HepG2 (cell line): ENCODE measurements at places on chromosomes 7 and 10. TPM values are rescaled to one million over a fixed set of nuclear protein-coding genes. Genes with fewer than 3 reads are reported as not detected.

The ZNF365 gene
- not detected in 2 replicates for polyA plus RNA-seq

DNA sequence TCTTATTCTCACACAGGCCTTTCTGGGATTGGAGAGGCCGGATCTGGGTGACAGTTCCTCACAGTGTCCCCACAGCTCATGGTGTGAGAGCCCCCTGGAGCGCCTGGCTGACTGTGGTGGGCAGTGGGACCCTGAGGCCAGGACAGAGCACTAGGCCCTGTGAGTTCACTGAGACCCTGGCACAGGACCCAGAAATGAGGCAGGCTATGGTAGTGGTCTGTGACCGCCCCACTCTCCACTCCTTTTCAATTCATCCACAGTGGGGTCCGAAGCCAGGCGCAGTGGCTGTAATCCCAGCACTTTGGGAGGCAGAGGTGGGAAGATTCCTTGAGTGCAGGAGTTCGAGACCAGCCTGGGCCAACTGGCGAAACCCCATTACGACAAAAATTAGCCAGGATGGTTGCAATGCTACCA lies 95.9 kb upstream of the TNRC18 start:
- DNase-seq, result no peak

DNA sequence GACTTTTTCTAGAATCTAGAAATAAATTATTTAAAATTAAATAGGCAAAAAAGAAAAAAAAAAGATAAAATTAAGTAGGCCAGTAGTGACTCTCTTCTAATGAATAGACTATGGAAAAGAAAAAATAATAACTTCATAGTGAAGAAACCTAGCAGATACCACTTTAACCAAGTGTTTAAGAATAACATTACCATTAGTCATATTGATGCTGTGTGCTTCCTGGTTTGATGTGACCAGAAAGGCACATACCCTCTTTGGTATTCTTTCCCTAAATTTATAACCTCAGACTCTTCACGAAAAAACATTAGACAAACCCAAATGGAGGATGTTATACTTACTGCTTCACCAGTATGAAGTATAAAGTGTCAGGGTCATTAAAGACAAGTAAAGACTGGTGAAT lies 42.6 kb downstream of the KIF20B start:
- no peak for DNase-seq

The PAX4 gene
- not detected in 2 replicates for polyA plus RNA-seq

GRCh38 chr7:148487912-148488311 lies 102.7 kb upstream of the C7orf33 start:
- no peak for DNase-seq

GRCh38 chr7:85075864-85076263 lies 111.0 kb downstream of the SEMA3D start:
- DNase-seq, result no peak

DNA sequence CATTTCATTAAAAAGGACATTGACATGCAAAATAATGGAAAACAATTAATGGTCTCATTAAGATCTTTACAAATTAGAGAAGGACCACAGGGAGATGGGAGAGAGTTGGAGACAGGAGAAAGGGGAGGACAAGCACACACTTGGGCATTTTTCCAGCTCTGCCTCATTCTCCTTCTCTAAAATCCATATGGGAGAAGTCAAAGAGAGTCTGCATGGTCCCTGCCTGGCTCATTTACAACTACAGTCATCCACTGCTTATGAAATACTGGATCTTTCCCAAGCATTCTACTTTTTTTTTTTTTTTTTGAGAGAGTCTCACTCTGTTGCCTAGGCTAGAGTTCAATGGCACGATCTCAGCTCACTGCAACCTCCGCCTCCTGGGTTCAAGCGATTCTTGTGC lies 518.9 kb upstream of the CELF2 start:
- no peak for DNase-seq

The NEUROG3 gene
- not detected in 2 replicates for polyA plus RNA-seq

- DNase-seq, result no peak
Measured at GRCh38 chr10:132524443-132525285, 12.9 kb upstream of the INPP5A start.

The TSPAN12 gene
- 0.24 and 0.48 TPM in 2 replicates for polyA plus RNA-seq

DNA sequence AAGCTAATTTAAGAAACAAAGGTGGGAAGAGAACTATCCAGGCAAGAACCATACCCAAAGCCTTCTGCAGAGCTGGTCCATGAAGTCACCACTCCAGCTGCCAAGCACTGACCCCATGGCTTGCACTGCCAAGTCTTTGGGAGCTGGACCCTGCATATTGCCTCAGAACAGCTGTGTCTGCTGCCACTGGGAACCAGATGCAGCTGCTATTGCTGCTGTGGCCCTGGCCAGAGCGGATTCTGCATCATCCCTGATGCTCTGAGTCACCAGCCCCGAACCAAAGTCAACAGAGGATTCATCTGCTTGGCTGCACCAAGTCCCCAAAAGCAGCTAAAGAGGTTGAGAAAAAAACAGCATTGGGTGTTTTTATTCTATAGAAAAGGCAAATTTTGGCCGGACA lies 39.2 kb upstream of the GSAP start:
- DNase-seq, result peak; percentile 60

The RARRES2 gene
- 134 and 157 TPM in 2 replicates for polyA plus RNA-seq

DNA sequence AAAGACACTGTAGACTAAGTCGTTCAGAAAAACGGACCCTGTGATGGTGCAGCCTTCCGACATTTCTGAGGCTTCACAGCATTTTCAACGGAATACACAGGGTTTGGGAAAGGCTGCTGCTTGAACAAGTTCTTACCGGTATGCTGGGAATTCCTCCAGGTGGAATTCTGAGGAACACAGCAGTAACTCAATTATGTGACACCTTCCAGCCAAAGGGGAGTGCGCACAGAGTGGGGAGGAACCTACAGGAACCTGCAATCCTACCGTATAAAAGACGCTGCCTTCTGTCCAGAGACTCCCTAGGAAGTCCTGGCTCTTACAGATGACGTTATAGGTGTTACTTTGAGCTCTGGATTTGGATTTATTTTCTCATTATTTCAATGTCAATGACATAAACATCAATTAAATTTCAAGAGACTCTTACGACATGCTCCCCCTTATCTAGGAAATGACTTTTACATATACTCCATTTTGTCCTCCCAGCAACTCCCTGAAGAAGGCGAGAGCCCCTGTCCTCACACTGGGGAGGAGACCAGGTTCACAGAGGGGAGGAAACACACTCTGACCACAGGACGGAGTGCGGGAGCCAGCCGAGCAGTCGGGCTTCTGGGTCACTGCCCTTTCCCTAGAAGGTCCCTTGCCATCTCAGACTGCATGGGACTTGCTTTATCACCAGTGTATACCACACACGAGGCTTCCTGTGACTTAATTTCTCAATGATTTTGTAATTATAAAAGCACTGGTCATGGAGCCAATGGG lies 27.9 kb downstream of the VIPR2 start:
- DNase-seq, result no peak

The CH25H gene
- not detected in 2 replicates for polyA plus RNA-seq

- no peak for DNase-seq
Measured at GRCh38 chr10:35442592-35442991, 106.3 kb downstream of the CCNY start.

GRCh38 chr10:773562-774161 lies 84.2 kb upstream of the DIP2C start:
- no peak for DNase-seq

DNA sequence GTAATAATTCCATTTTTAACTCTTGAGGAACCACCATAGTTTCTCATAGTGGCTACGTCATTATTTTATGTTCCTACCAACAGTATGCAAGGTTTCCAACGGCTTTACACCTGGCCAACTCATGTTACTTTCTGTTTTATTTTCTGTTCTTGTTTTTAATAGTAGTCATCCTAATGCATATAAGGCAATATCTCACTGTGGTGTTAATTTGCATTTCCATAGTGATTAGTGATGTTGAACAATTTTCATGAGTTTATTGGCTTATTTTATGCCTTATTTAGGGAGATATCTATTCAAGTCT lies 465.5 kb upstream of the KLF6 start:
- DNase-seq, result no peak

- no peak for DNase-seq
Measured at GRCh38 chr7:135449436-135449835, 60.5 kb downstream of the CNOT4 start.

DNA sequence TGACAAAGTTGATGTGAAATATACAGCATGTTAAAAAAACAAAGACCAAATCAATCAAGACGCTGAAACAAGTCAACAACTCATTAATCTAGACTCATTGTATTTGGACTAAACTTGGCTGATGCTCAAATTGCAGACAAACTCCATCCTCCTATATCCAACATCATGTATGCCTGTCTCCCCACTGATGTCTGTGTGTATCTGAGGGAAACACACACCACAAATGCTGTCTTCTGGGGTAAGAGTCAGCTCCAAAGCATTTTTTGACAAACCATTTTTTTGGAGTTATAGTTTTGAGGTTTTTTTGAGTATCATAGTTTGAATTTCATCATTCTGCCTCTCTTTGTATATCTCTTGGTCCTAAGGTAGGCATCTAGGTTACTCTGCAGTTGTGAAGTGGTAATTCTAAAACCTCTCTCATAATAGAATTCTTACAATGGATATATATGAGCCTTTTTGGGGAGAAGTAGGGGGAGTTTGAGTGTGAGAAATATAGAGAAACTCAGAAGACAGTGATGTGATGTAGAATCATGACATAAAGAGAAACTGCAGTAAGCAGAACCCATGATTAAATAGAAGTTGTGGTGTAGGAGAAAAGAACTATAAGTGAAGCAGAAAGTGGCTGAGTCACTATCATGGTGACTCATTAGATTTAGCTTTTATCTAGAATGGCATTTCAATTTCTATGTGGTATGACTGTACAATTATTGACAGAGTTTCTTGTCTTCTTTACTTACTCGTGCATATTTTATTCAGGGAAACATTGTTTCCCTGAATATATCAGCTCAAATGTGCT lies 1531.1 kb upstream of the LRRTM3 start:
- no peak for DNase-seq

GRCh38 chr7:28759475-28759971 lies 198.6 kb downstream of the TRIL start:
- DNase-seq, result no peak

DNA sequence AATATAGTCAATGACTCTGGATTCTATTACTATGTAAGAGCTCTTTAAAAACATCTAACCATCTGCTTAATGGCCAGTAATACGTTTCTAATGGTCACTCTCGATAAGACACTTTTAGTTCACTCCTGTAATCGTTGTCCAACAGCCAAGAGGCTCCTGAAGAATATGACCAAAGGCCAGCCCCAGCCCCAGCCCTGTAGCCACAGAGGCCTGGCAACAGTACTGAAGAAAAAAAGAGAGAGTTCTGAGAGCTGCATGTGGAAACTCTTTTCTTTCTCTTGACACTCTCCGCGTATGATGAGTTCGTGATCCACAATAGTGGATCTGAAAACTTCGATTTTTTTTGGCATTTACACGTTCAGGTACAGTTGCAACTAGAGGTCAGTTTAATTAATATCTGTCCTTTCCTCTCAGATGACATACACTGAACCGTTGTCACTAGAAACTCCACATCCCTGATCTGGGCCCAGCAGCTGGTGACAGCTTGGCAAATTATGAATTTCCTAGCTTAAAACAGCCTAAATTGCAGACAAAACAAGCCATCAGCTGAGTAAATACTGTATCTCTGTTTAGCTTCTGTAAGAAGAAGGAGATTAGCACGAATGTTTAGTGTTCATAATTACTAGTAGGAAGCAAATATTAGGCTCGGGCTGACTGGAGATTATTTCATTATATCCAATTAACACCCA lies 456.7 kb downstream of the LRMDA start:
- DNase-seq, result no peak

The ZNF775 gene
- polyA plus RNA-seq, result 3.2 and 3.8 TPM in 2 replicates

DNA sequence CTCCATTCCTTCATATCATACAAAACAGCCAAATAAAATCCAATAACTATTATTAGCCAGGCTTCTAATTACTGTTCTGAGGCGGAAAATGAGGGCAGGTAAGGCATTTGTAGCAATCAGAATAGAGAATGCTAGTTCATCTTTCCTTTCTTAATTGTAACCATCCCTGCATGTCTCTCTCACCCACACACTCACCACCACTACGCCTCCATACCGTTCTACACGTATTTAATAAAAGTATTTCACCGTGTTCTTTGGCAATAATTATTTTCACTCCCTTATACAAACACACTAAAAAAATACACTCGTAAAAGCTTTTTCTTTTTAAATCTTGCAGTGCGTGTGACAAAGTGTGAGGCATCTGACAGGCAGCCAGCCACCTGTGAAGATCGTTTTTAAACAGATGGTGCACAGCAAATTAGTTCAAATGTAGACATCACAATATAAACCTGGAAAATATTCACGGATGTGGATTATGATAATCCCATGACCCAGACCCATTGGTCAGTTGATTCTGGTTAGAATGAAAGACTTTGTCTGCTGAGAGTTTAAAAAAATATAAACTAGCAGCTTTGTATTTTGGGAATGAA lies 653.6 kb downstream of the REEP3 start:
- no peak for DNase-seq

GRCh38 chr7:27128034-27128433 lies 2.5 kb downstream of the HOXA4 start:
- DNase-seq, result no peak

DNA sequence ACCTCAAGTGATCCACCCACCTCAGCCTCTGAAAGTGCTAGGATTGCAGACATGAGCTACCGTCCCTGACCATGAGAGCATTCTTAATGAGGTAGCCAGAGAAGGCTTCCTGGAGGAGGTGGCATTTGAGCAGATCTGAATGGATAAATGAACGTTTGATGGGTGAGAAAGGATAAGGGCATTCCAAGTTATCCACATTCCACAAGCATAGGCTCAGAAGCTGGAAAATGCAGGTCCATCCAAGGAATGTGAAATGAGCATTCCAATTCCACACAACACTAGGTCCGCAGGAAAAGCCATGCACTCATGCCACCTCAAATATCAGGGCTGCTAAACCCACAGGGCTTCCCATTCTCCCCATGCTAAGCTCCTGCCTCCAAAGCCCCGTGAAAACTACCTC lies 17.0 kb downstream of the TMEM130 start:
- DNase-seq, result no peak

DNA sequence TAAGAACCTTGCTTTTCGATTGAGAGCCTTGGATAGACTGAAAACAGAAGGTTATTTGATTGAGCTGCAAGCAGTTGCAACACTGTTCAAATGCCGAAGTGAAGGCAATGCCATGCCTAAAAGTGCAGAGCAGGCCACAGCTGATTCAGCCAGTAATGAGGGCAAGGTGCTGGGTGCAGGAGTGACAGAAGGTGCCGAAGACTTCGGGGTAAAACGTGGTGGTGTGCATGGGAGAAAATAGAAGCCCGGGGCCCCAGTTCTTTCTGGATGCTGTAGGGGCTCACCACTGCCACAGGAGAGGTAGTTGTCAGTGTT lies 43.6 kb upstream of the GATAD1 start:
- no peak for DNase-seq
